Activated CD4-positive, alpha-beta T cell treated with anti-CD3 and anti-CD28 coated beads, Interleukin-2, Interleukin-6, amounts not matched to agents 100 ng/mL and 50 ng/mL, durations not matched to agents 16 hours and 8 hours (primary cell): ENCODE measurements at places on chromosomes 3 and 15.

GRCh38 chr15:71664622-71665021 is 145.7 kb upstream of the NR2E3 start:
- no peak for DNase-seq

GRCh38 chr15:75230551-75231371 is 27.4 kb upstream of the GOLGA6C start:
- DNase-seq = no peak

- no peak for DNase-seq
These were observed 69.2 kb downstream of the ISG20 start for GRCh38 chr15:88707771-88708654.

- DNase-seq = no peak
These were observed 225.9 kb downstream of the ITPR1 start for GRCh38 chr3:4719046-4719501.

DNA sequence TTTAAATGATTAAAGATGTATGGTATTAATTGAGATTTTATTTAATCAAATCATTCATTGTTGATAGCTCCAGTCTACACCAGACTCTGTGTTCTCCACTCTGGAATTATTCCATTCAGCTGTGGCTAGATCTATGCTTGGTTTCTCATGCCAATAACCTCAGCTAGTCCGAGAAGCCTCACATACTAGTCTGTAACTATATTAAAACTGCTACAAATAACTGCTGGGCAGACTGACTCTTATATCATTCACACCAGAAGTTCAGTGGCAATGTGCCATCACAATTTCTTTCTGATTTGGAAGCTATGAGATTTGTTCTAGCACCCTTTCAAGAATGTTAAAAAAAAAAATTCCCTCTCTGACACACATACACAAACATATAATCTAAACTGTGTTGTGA is 947.3 kb downstream of the ROBO1 start:
- DNase-seq = no peak

DNA sequence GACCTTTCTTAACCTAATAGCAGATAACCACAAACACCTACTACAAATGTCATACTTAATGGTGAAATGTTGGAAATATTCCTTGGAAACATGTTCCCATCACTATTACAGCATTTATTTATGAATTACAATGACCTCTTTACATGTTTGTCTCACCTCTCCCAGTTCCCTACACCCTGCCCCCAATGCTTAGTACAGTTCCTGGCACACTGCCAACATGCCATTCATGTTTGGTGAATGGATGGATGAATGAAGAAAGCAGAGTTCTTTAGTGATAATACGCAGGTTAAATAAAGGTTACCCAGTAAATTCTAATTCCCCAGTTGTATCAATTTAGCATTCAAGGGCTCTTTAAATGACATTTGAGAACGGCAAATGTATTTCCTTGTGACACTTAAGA is 259.9 kb upstream of the ATP11B start:
- no peak for DNase-seq

- no peak for DNase-seq
These were observed 16.3 kb upstream of the LRRFIP2 start for GRCh38 chr3:37190667-37191066.

DNA sequence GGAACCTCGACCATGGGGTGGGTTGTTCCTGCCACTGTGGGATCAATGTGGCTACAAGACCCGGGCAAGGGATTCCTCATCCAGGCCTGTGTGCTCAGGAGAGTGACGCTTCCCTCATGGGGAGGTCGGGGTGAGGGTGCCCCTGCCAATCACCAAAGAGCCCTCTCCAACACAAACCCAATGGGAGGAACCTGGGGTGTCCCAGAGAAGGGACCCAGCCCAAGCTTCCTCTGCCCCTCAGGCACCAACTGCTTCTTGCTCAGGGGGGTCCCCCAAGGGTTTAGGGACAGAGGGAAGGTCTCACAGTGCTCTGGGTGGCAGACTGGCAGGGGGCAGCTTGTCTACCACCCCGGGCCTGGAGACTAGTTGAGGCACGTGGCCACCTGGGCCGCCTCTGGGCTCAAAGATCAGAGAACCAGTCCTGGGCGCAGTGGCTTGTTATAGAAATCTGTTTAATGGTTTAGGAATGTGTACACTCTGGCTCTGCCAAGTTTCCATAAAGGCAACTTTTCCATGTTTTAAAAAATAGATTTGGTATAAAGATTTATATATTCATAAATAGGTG is 26.6 kb downstream of the GP9 start:
- no peak for DNase-seq

GRCh38 chr3:187737006-187737367 is 8.3 kb downstream of the BCL6 start:
- no peak for DNase-seq

DNA sequence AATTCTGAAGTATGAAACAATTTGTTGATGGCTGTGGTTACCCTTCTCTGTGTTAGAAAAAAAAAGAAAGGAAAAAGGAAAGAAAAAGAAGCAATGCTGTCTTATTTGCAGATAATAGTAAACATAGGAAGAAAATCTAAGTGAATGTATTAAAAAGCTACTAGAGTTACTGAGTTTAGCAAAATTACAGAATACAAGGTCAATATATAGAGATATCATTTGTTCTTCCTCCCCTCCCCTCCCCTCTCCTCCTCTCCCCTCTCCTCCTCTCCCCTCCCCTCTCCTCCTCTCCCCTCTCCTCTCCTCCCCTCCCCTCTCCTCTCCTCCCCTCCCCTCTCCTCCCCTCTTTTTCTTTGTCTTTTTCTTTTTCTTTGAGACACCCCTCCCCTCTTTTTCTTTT is 69.1 kb downstream of the ANP32A start:
- no peak for DNase-seq

DNA sequence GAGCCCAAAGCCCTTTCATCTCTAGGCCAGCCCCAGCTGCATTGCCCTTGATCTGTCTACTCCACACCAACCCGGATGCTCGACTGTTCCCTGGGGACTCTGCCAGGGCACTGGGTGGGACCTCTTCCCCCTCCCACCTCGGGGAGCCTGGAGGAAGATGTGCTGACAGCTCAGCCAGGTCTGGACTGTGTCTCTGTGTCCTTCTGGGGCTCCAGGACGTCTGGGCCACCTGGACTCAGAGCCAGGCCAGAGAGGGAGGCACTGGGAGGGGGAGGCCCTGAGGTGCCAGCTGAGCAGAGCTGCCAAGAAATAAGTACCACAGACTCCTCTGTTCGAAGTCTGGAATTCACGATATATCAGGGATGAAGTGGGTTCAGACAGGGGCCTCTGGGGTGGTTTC is 5.8 kb upstream of the HCN4 start:
- DNase-seq = no peak

GRCh38 chr15:94305133-94305532 is 73.8 kb downstream of the MCTP2 start:
- DNase-seq = peak; percentile 82

DNA sequence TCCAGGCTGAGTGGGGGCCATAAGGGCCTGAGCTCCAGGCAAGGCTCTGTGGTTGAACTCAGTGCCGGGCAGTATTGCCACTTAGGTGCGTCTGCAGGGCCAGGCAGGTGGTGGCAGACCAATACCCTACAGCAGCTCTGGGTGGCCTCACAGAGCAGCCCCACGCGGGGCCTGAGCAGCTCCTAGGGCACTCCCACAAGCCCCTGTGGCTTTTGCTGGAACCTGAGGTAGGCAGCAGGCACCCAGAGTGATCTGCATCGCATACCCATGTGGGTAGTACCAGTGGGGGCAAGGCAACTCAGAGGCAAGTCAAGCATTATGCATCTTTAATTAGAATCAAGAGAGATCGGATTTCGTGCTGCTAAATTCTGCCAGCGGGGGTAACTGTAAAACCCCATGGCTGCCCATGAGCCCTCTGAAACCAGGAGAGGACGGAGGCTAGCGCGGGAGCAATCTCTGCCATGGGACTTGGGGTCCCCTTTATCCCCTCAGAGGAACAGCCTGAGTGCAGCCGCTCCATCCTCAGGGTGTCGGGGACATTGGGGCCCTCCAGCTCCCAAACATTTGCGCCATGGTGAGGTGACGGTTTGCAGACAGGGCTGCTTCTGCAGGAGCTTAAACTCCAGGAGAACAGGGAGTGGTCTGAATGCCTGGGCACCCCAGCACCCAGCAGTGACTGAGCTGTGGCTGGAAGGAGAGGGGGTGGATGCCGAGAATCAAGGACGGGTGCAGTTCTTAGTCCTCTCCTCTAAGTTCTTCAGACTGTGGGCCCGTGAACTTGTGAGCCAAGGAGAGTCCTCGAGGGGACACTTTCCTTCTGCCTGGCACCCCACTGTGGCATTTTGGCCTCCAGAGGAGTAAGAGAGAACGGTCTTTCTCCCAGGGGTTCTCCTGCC is 62.4 kb upstream of the PCSK6 start:
- DNase-seq = no peak

GRCh38 chr15:66017000-66017399 is 147.7 kb downstream of the RAB11A start:
- no peak for DNase-seq

GRCh38 chr15:60964527-60964926 is 264.6 kb downstream of the RORA start:
- DNase-seq = no peak

GRCh38 chr15:101276501-101277037 is 716 bp downstream of the SELENOS start:
- DNase-seq = peak; percentile 50
